ENCODE measurements at places on chromosomes 6 and 20.

- DNase-seq = no peak
Measured at GRCh38 chr6:118524686-118525085, 23.4 kb upstream of the PLN start.

DNA sequence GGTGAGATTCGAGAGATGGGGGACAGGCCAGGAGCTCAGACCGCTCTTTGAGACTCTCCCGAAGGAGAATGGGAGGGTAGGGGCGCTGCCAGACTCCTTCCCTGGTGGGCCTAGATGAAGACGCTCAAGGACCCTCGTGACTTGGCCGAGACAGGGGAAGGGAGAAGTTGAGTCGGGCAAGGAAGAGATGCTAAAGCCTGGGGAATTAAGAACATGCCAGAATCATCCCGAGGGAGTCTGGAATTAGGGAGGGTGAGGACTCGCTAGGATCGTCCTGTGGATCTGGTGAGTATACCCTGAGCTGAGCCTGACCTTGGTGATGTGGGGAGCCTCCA is 529 bp downstream of the UBE2C start:
- DNase-seq = no peak

DNA sequence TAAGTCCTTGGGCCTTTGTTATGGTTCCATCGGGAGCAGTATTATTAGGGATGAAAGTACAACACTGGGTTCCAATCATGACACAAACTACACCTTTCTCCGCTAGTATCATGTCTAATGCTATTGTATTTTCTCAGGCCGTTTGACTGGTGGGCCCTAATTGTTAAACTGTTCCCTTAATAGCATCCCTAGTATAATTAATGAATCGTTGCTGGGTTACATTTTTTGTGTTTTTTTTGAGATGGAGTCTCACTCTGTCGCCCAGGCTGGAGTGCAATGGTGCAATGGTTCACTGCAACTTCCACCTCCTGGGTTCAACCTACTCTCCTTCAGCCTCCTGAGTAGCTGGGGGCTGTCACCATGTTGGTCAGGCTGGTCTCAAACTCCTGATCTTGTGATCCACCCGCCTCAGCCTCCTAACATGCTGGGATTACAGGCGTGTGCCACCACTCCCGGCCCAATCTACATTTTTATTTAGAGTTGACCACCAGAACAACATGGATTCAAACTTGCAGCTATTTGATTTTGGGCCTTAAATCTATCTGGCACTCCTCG is 4.1 kb upstream of the ZNFX1 start:
- DNase-seq = no peak

GRCh38 chr20:42134265-42135098 is 516.3 kb upstream of the CHD6 start:
- DNase-seq = no peak

- DNase-seq = no peak
Measured at GRCh38 chr6:95978230-95978629, 37.5 kb upstream of the FUT9 start.

- no peak for DNase-seq
Measured at GRCh38 chr20:15937179-15937578, 636.1 kb downstream of the KIF16B start.

GRCh38 chr6:169800116-169800667 is 48.8 kb downstream of the ERMARD start:
- no peak for DNase-seq

GRCh38 chr6:30880698-30881252 is 3.5 kb upstream of the DDR1 start:
- no peak for DNase-seq

GRCh38 chr6:95143408-95144180 is 433.7 kb upstream of the MANEA start:
- DNase-seq = no peak

DNA sequence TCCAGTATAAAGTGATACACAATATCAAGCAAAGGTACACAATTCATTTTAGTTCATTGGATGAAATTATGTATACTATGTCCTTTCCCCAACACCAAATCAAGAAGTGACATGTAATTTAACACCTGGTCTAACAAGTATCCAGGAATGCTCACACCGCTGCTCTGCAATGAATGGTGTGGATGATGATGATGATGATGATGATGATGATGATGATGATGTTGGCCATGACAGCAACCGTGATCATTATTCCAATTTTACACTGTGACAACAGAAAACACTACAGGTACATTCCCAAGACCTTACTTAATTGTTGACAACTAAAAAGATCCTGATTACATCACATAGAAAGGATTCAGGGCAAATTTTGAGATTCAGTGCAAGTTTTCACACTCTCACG is 622.0 kb downstream of the PHF3 start:
- DNase-seq = no peak

DNA sequence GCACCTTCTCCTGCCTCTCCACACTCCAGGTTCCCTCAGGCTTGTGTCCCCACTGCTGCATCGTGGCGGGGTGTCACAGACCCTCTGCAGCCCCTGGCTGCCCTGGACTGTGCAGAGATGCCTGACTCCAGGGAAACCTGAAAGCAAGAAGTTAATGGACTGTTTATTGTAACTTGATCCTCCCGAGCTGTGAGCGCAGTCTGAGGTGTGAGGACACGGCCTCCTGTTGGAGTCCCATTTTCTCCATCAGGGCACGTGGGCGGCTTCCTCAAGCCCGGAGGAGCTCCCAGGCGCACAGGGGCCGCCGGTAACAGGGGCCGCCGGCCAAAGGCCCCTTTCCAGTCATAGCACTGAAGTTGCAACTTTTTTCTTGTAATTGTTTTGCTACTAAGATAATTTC is 16.9 kb downstream of the RBM38 start:
- DNase-seq = no peak

- DNase-seq = no peak
Measured at GRCh38 chr6:43269273-43270007, 26.2 kb downstream of the TTBK1 start.

DNA sequence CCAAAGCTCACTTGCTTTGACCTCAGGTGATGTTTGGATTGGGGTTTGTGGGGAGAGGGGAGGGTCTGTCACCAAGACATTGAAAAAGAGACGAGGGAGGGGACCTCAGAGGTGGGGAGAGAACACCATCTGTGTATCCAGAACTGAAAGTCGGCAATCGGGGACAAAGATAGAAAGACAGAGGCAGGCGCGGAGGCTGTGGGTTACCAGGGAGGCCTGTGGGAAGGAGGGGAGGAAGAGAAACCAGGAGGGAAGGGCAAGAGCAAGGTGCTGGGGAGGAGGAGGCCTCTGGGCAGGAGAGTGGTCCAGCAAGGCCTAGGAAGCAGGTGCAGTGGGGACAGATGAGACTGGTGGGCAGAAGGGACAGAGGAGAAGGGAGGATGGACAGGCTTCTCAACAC is 211.2 kb downstream of the CDC5L start:
- no peak for DNase-seq

DNA sequence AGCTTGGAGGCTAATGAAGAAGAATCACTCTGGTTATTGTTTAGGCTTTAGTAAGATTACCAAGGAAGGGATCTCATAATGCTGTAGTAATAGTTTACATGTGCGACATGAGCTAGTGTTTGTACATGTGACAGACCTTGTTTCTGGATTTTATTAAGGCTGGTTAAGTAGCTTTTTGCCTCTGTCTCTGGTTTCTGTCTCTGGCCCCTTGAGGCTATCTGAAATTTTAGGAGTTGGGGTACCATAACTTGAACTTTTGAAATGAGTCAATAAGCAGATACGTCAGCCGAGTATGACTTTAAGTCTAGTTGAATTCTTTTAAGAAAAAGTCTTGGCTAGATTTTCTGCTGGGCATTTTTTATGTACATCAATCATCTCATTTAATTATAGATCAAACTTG is 9.5 kb downstream of the CBFA2T2 start:
- DNase-seq = no peak

DNA sequence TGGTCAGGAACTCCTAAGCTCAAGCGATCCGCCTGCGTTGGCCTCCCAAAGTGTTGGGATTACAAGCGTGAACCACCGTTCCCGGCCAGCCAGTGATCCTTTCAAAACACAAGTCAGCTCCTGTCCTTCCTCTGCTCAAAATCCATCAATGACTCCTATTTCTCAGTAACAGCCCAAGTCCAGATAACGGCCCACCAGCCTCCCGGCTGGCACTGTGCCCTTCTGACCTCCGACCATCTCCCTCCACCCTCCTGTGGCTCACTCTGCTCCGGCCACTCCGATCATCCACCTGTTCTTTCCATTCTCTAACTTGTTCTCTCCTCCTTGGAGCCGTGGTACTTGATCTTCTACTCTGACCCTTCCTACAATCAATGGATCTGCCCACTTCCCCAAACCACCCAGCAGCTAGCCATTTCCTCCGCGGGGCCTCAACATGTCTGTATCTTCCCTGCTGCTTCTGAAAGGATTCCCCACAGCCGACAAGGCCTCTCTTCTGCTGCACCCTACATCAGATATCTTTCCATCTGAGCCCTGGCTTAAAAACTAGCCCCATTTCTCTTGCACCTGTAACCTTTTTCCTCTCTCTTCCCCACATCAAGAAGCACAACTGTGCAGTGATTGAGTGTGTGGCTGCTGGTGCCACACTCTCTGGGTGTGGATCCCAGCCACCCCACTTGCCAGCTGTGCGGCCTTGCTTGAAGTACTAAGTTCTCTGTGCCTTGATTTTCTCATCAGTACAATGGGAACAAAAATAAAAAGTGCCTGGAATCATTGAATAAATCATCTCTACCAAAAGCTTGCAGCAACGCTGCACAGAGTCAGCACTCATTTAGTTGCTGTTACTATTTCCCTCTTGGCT is 6.1 kb upstream of the ZMYND8 start:
- DNase-seq = no peak

DNA sequence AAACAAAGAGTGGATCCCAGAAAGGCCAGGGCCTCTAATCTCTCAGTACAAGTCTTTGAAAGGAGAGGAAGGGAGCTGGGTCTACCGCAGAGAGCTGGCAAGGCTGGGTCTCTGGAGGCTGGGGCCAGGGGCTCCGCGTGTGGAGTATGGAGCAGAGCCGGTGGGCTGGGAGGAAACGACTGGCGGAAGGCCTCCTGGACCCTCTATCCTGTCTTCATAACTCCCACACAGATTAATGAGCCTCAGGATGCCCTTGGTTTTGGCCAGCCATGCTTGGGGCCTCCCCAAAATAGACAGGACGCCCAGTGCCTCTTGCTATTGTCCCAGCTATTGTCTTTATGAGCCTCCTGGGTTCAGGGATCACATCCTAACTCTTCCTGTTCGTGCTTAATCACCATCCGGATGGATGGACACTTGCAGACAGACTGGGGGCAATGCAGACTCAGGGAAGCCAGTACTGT is 306.4 kb downstream of the DHX35 start:
- no peak for DNase-seq
